Right renal cortex interstitium (tissue), 3 donors: ENCODE measurements at places on chromosomes 6 and 20. TPM values are rescaled to one million over a fixed set of nuclear protein-coding genes. Genes with fewer than 3 reads are reported as not detected.

PPP1R14C gene
- 24.7 TPM for polyA plus RNA-seq

DNA sequence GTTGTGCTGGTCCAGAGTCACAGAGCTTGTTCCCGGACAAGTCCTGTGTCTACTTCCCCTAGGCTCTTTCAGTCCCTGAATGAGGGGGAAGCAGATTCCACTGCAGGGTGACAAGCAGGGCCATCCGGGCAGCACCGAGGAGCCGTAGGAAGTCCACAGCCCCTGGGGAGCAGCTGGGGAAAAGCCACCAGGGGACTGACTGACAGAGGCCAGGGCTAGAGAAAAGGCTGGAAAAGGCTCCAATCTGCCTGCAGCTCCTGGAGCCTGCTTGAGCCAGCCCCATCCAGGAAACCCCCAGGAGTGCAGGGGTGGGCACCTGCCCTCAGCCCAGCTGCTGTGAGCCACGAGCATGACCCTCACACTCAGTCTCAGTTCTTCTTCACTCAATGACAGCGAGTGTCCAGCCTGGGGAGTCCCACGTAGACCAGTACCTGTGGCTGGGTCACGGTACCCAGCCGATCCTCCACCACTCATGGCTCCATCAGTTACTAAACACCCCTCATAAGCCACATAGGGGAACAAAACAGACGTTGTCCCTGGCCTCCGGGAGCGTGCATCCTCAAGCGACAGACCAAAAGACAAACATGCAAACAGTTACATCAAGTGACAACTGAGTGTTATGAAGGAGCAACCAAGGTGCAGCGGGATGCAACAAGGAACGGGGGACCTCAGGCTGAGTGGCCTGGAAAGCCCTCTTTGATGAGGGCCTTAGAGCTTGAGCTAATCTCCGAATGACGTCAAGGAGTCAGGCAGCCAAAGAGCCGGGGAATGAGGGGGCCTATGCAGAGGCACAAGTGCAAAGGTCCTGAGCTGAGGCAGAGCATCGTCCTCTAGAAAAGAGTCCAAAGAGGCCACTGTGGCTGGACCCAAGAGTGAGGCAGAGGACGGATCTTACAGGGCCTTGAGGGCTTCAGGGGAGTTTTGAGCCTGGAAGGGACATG, 24.8 kb upstream of the VSTM2L start:
- no peak for DNase-seq

GSTA2 gene
- polyA plus RNA-seq, result 0.25 TPM

DNA sequence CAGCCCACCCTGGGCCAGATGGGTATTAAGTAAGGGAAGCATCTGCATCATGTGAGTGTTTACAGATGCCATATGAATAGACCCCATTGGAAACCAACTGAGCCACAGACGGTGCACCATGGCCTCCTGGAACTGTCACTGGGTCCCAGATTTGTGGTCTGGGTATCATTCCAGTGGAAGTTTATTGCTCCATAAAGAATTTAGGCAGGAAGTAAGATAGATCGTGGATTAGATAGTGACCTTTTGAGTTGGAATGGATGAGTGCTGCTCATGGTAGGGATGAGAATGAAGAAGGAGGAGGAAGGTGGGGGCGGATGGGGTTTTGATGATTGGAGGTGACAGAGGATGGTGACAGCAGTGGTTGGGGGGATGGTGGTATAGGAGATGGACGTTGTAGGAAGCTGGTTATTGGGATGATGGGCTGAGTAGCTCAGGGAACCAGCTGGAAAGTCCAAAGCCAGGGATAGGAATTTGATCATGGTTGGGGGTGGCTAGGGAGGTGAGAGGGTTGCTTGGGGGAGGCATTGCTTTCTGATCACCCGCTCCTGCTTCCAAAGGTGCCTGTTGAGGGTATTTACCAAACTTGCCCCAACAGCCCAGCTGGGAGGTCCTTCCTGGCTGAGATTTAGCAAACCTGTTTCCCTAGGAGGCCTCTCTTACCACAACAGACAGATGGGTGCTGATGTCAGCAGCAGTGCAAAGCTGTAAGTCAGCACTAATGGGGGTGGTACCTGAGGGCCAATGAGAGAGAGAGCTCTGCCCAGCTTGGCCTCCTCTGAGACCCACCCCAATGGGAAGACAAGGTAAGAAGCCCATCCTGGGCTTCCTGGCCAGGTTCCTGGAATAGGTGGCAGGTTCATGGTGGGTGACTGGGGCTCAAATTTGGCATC, 78.0 kb downstream of the VEGFA start:
- no peak for DNase-seq

KCNK16 gene
- polyA plus RNA-seq, result not detected

- no peak for DNase-seq
Observed at GRCh38 chr6:20414711-20415110, 13.0 kb downstream of the E2F3 start.

PPARD gene
- 18.6 TPM for polyA plus RNA-seq

DNA sequence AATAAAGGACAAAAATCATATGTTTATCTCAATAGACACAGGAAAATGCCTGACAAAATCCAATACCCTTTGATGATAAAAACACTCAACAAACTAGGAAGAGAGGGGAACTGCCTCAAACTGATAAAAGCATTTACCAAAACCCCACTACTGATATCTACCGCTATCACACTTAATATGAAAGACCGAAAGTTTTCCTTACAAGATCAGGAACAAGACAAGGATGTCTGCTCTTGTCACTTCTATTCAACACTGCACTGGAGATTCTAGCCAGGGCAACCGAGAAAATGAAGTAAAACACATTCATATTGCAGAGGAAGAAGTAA, 25.1 kb downstream of the GZF1 start:
- no peak for DNase-seq

- no peak for DNase-seq
Observed at GRCh38 chr6:170030821-170031471, 259.9 kb downstream of the DLL1 start.

DNA sequence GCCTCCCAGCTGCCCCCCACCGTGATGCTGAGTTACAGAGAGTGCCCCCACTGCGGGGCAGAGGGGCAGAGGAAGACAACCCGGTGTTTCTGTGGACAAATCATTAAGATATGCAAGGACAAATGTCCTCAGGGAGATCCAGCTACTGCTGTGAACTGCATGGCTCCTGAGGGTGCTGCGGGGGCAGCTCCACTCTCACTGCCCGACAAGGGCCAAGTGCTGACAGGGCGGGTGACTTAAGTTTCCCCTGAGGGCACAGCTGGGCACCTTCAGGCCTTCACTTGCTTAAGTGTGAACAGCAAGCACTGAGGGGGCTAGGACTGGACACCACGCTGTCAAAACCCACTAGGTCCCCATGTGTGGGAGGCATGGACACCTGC, 26.2 kb upstream of the TCFL5 start:
- DNase-seq, result no peak

- DNase-seq, result no peak
Observed at GRCh38 chr6:112331306-112331705, 15.8 kb upstream of the RFPL4B start.

DNA sequence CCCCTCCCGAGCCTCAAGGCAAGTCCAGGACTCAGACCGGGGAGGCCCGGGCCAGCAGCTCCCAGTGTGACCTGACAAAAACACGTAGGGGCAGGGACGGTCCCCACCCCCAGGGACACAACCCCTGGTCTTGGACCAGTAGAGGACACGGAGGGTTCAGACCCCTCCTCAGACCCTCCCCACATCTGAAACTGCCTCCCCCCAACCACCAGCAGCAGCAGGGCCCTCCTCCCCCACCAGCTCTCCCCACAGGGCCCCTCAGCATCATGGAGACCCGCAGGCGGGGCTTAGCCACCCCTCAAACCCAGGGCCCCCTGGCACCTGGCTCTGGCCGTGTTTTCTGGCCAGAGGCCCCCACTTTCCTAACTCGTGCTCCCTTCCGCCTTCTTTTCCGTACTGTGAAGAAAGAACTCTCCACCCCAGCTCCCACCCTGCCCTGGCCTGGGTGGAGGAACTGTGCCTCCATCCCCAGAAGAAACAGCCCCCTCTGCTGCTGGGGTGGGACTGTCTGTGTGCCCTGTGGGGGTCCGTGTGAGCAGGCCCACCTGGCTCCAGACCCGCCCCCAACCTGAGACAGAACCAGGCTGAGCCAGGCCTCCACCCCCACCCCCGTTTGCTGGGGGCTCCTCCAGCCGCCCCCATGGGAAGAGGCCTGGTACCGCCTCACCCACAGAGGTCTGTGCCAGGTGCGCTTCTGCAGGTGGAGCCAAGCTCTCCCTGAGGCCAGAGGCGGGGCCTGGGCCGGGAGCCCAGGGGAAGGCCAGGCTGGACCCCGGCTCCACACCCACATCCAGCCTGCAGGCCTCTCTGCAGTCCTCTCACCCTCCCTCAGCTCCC, 39.0 kb upstream of the MDFI start:
- DNase-seq, result no peak

WFDC5 gene
- not detected for polyA plus RNA-seq

DNA sequence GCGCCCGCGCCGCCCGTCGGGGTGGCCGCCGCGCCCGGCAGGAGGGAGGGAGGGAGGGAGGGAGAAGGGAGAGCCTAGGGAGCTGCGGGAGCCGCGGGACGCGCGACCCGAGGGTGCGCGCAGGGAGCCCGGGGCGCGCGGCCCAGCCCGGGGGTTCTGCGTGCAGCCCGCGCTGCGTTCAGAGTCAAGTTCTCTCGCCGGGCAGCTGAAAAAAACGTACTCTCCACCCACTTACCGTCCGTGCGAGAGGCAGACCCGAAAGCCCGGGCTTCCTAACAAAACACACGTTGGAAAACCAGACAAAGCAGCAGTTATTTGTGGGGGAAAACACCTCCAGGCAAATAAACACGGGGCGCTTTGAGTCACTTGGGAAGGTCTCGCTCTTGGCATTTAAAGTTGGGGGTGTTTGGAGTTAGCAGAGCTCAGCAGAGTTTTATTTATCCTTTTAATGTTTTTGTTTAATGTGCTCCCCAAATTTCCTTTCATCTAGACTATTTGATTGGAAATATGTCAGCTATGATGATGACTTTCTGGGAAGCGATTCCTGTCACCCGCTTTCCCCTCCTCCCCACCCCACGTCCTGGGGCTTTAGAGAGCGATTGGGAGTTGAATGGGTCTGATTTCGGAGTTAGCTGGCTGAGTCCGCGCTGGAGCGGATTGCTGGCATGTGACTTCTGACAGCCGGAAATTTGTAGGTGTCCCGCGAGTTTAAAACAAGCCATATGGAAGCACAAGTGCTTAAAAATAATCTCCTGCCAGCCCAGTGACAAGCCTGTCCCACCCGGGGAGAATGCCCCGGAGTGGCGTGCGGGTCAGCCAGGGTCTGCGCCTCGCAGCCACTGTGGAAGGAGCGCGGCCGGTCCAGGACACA, 1.1 kb downstream of the ESR1 start:
- no peak for DNase-seq

DNA sequence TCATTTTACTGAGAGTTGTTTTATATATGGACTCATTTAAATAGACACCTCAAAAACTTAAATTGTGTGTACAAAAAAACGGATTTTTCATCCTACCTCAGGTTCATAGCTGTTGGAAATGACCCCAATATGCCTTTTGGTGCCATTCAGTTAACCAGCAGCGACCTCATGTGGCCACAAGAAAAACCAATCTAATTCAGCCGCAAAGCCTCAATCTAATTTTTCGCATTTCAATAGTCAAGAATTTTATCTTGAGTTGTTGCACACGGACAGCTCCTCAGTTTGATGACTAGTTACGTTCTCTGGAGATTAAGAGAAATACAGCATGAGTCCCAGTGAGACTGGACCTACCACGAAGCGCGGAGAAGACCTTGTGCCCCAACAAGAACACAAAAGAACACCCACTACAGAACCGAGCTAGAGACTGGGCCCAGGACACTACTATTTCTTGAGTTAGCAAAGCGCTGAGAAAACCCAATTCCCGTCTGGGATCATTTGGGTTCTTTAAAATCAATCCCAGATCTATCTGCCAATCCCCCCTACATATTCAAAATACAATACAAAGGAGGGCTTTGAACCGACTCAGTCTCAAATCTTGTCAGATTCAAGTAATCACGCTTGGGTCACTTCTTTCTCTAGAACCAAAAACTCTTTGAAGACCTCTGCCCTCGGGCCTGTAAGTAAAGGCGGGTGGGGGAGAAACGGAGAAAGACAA, 1.1 kb downstream of the TCP11 start:
- no peak for DNase-seq

DNA sequence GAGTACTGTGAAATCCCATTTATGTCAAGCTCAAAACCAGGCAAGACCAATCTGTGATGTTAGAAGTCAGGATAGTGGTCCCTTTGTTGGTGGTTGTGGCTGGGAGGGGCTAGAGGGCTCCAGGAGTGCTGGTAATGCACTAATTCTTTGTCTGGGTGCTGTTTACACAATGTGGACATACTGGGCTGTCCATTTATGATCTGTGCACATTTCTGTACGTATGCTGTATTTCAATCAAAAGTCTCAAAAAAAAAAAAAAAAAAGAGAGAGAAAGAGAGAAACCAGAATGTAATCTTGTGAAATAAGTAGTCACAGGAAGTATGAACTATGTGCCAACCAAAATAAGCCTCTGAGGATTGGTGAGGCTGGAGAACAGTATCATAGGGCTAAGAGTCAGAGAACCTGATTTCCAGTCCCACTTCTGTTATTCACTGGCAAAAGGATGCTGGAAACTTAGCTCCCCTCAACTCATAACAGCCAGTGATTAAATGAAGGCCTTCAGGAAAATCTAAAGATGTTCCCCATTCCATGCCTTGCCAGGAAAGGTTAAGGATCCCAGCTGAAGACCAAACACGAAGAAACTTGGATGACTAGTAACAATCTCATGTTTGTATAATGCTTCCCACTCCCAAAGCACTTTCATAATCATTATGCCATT, 19.6 kb upstream of the TRAM2 start:
- no peak for DNase-seq

TCF21 gene
- polyA plus RNA-seq, result 184 TPM

DNA sequence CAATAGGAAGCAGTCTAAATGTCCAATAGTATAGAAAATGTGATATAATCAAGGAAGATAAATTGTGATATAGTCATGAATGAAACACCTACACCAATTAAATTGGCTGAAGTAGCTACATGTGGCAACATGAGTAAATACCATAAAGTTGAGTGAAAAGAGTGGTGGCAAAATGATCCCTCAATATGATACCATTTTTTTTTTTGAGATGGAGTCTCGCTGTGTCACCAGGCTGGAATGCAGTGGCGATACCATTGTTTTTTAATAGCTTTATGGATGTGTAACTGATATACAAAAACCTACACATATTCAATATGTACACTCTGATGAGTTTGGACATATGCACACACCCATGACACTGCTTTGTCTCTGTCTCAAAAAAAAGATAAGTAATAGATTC, 20.9 kb upstream of the ILRUN start:
- DNase-seq, result no peak

GRCh38 chr20:62777528-62777830, 18.8 kb upstream of the MRGBP start:
- DNase-seq, result no peak

- DNase-seq, result no peak
Observed at GRCh38 chr6:149060300-149060984, 257.1 kb upstream of the TAB2 start.

- no peak for DNase-seq
Observed at GRCh38 chr20:21725892-21726291, 20.4 kb downstream of the PAX1 start.

GRCh38 chr6:123215211-123215610, 219.2 kb downstream of the CLVS2 start:
- DNase-seq, result no peak

GRCh38 chr20:1160991-1161390, 23.8 kb downstream of the TMEM74B start:
- DNase-seq, result no peak

PSORS1C2 gene
- polyA plus RNA-seq, result not detected

ZNF343 gene
- polyA plus RNA-seq, result 16.5 TPM
